SJSA1 (cell line): ENCODE measurements at places on chromosomes 3 and 15.

DNA sequence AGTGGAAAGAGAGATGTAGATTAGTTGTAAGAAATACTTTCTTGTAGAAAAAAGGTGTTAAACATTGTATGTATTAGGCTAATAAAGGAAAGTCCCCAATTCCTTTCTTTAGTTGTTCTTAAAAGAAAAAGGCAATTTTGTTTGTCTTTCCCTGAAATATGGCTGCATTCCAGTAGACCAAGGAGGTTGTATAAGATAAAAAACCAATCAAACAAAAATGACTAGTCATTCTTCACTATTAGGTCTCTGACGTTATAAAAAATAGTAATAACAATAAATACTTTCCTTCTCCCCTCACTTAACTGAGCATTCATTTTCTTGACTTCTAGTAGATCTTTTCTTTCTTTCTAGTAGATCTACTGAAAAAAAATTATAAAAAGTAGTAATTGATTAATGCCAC is 8.6 kb upstream of the PPM1L start:
- DNase-seq, result no peak

DNA sequence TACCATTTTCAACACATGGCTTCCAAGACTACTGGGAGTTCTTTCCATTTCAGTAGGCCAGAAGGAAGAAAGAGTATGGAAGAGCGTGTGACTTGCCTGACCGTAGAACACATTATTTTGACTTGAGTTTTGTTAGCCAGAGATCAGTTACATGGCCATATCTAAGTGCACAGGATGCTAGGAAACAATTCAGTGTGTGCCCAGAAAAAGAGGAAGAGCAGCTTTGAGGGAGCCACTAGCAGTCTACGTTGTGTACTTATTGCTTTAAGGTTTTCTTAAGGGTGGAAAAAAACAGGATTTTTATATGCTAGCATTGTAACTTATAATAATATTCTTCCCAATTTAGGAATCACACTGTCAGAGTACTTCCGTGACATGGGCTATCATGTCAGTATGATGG is 44.1 kb upstream of the GRAMD1C start:
- DNase-seq, result no peak

DNA sequence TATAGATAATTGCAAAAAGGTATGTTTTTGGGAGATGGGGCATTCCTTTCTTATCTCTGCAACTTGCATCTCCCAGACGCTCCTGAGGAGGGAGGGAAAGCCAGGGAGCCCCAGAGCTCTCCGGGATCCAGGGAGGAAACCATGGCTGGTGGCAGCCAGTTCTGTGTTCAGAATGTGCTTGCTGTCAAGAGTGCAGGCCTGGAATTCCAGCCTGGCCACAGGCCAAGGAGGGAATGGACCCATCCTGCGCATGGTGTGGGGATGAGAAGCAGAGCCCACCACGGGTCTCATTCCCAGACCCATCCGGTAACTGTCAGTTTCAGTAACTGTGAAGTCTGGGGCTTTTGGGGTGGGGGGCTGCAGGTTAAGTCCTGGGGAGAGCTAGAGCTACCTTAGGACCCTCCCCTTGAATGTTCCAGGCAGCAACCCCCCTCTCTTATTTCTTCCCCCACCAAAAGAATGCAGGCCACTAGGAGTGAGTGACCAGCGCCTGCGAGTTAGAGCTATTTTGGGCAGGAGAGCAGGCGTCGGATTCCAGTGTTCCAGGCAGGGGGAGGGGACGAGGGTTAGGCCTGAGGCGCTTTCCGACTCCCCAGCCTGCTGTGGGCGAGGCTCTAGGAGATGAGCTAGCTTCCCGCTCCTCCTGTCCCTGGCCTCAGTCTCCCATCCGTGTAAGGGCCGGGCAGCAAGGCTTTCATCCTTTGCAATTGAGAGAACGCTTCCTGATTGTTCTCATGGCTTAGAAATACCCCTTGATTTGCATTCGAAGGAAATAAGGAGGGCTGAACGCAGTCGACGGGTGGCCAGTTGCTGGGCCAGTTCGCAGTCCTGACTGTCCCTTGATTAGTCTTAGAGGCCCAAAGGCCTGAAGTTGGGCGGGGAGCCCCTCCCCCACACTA is 781 bp upstream of the DAG1 start:
- peak; percentile 86 for DNase-seq

- no peak for DNase-seq
These were observed 110.9 kb downstream of the EDEM1 start for GRCh38 chr3:5298453-5298852.

GRCh38 chr3:101950985-101951733 is 101.8 kb downstream of the NFKBIZ start:
- DNase-seq, result no peak

DNA sequence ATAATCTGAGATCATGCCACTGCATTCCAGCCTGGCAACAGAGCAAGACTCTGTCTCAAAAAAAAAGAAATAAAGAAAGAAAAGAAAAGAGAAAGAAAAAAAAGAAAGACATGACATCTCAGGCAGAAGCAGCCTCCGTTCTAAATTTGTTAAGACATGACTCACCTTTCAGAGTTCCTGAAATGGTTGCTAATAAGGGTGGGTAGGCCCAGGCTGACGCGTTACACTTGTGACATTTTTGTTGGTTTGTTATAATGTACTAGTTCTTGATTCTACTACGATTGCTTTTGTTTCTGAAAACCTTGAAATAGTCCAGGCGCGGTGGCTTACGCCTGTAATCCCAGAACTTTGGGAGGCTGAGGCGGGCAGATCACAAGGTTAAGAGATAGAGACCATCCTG is 21.0 kb downstream of the SLC25A20 start:
- no peak for DNase-seq

GRCh38 chr3:93910097-93910496 is 63.6 kb downstream of the PROS1 start:
- DNase-seq, result no peak

GRCh38 chr3:115165701-115166100 is 18.6 kb upstream of the ZBTB20 start:
- DNase-seq, result no peak

DNA sequence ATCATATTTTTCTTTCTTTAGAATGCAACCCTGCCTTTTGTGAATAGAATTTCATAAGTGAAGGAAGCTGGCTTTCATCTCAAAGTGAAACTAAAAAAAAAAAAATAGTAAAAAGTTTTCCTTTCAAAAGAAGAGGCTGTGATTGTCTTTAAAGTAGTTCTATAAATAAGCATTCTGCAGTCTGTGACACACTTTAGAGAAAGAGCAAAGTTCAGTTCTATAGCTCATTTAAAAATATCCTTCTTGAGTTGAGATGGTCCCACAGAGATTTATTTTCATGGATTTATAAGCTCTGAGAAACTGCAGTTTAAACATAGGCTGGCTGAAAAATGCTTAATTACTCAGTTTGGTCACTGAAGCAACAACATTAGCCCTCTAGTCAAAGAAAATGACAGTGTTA is 36.1 kb upstream of the CNTN6 start:
- DNase-seq, result no peak

- no peak for DNase-seq
These were observed 1.4 kb downstream of the MTMR10 start for GRCh38 chr15:30990036-30990435.

- DNase-seq, result no peak
These were observed 21.3 kb downstream of the GORASP1 start for GRCh38 chr3:39086144-39086543.

- DNase-seq, result no peak
These were observed 507.0 kb upstream of the TPRG1 start for GRCh38 chr3:188664795-188665194.
